Stimulated activated CD8-positive, alpha-beta memory T cell treated with anti-CD3 and anti-CD28 coated beads, Interleukin-15, amount 100 ng/mL, for 24 hours (primary cell): ENCODE measurements at places on chromosomes 1 and 21.

- DNase-seq, result no peak
These were observed 24.9 kb upstream of the CTBS start for GRCh38 chr1:84598846-84599741.

DNA sequence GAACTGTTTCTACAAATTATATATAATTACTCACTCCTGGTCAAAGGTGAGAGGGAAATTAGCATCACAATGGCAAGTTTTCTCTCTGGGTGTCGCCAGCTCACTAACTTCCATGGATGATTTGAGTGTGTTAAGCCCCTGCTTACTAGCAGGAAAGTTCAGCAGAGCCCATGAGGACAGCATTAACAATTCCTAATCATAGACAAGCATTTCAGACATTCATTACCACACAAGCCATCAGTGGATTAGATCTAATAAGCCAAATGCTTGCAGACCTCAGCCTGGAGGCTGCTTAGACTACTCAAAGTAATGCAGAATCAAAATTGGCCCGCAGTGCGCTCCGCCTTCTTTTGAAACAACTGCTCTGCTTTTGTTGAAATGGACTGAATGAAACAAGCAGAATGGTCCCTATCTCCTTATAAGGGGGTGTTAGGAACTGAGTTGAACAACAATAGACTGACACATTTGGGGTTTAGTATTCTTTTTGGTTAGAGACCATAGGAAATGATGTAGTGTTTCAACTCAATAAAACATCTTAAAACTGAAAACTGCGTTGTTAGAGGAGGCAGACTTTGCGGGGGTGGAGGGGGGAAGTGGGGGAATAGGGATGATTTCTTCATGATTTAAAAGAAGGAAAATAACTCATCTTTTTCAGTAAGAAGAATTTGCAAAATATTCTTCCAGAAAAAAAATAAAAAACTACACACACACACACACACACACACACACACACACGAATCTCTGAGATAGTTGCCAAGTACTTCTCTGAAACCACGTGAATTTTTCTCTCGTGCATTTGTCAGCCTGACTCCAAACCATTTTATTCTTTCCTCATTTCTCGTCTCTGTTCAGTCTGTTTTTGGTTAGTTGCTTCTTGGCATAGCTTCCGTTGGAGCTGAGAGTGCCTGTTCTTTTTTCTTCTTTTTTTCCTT is 54.6 kb downstream of the GORAB start:
- no peak for DNase-seq

GRCh38 chr1:17485281-17485680 is 45.8 kb upstream of the RCC2 start:
- no peak for DNase-seq

DNA sequence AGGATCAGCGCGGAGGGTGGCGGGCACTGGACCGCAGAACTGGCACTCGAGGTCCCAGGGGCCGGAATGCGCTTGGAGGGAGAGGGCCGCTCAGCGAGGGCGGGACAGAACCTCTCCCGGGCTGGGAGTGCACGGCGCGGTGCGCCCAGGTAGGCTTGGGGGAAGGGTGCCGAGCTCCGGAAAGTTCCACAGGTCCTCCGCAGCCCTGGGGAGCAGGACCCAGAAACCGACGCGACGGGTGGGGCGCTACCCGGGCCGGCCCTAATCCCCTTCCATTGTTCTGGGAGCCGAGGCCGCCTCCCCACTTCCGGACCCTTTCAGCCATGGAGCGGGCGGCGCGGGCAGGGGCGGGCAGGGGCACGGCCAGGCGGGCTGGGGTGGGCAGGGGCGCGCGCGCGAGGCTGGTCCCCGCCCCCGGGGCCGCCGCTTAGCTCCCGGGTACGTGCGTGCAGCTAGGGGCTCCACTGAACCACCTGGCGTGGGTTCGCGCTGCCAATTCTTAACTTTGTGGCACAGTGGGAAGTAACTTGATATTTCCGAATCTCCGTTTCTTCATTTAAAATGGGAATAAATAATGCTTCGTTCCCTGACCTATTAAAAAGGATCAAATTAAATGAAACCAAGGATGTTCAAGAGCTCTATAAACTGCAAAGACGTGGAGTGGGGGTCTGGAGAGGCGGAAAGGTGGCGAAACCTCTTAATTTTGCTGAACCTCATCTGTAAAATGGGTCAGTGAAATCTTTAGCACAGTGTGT is 20.7 kb downstream of the LGR6 start:
- no peak for DNase-seq

DNA sequence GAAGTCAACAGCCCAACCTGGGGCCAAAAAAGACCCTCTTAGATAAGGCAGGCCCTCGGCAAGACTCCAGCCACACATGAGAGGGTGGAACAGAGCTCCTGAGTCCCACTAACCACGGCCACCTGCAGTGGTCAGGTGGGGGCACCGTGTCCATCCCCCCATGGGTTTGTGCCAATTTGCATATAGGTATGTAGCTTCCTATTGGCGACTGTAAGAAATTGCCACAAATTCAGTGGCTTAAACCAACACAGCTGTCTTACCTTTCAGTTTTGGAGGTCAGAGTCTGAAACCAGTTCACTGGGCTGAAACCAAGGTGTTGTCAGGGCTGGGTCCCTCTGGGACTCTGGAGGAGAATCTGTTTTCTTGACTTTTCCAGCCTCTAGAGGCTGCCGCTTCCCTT is 59.3 kb downstream of the COL18A1 start:
- DNase-seq, result no peak

- DNase-seq, result no peak
These were observed 2.7 kb downstream of the RORC start for GRCh38 chr1:151828921-151829320.

GRCh38 chr1:6962996-6963911 is 178.0 kb downstream of the CAMTA1 start:
- peak; percentile 23 for DNase-seq

DNA sequence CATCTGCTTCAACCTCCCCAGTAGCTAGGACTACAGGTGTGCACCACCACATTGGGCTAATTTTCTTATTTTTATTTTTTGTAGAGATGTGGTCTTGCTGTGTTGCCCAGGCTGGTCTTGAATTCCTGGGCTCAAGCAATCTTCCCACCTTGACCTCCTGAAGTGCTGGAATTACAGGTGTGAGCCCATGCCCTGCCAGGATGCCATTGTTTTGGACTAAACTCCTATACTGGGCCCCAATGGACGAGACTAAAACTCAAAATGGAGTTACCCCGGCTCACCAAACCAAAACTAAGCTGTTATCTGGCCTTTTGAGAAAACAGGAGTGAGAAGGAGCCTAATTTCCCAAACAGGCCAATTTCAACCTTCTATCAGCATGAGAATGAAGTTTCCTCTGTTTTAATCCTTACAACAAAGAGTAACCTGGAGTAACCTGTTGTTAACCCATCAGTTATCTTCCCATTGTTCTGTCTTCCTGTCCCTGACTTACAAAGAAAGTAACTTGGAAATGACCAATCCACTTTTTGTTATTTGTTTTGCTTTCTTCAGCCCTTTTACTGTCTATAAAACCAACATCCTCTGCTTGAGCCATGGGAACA is 29.6 kb downstream of the DMRTA2 start:
- no peak for DNase-seq

GRCh38 chr1:145977016-145977415 is 12.5 kb downstream of the POLR3GL start:
- DNase-seq, result no peak

DNA sequence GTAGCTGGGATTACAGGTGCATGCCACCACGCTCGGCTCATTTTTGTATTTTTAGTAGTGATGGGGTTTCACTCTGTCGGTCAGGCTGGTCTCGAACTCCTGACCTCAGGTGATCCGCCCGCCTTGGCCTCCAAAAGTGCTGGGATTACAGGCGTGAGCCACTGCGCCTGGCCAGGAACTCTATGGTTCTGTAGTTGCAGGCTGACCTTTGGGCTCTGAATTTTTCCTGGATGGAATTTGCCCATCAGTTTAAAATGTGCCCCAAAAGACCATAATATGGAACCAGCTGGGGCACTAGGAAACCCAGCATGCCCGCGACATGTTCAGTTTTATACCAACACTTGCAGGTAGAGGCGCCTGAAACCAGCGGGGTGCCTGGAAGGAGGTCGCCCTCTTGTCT is 1.6 kb upstream of the SCNN1D start:
- DNase-seq, result no peak

DNA sequence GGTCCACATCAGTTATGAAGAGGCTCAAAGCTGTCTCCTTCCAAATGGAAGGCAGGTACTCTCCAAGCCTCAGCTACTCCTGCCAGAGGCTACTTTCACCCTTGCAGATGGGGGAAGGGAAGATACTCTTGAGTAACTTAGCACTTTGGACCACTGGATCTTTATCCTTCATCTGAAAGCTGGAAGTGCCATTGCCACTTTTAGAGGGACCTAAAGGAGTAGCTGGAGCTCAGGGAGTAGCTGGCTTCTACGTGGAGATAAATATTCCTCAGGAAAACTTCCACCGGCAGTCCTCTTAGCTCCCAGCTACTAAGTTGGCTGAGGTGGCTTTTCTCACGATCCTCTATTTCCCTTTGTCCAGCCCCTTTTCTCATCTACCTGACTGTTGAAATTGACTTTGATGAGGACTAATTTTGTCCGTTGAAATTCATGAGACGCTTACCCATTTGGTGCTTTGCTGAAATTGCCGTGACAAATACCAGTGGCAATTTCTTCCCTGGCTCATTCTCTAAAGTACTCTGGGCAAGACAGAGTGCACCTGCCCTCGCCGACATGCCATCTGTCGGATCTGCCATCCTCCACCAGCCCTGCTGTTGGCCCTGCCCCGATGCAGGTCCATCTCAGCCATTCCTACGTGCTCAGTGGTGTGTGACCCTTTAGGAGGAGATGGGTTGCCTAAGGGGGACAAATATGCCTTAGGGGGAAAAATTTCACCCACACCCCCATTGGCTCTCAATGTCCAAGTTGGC is 13.6 kb downstream of the IGSF21 start:
- DNase-seq, result no peak

GRCh38 chr1:230725256-230726012 is 11.5 kb upstream of the AGT start:
- no peak for DNase-seq

DNA sequence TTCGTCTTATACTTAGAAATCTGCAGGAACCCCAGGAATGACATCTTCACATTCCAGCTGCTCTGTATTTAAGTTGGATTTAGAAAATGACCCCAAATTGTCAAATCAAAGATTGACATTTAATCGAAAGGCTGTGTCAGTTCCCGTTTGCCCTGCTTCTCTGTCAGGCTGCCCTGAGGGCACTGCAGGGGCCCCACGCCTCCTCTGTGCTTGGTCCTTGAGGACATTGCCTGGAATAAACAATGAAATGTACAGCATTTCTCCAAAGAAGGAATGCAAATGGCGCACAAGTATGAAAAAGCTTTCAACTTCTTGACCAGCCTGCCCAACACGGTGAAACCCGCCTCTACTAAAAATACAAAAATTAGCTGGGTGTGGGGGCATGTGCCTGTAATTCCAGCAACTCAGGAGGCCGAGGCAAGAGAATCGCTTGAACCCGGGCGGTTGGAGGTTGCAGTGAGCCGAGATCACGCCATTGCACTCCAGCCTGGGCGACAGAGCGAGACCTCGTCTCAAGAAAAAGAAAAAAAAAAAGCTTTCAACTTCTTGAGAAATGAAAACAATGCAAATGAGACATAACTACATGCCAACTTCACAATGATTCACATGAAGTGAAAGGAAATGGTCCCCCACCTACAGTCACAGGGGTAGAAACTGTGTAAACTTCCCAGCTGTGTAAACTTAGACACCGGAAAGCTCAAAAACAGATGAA is 3.0 kb downstream of the TMPRSS3 start:
- no peak for DNase-seq

DNA sequence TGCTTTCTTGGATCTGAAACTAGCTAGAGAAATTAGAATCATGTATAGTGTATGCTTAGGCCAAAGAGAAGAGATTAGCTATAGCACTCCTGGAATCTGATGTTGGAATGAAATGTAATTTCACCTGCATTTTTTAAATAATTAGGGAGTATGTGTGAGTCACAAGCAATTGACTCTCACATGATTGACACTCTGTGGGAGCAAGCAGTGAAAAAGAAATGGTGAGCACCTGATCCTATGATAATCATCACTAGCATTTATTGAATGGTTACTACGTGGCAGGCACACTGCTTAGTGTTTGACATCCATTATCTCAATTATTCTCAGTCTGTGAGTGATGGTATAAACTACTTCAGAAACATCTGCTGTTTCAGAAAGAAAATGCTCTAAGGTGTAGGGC is 176.6 kb downstream of the NRIP1 start:
- no peak for DNase-seq

DNA sequence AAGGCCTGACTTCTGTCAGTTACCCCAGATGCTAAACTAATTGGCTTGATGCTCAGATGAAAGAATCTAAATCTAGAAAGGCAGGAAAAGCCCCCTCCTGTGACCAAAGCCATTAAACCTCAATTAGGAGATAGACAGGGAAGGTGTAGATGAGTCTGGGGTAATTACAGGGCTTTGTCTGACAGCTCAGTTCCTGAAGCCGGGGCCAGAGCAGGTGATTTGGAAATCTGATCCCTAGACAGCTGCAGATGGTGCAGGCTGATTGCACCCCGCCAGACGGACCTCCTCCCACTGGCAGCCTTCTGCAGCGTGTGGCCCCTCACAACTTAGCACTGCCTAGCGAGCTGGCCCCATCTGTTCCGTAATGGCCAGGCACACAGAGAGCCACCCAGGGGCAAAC is 395.1 kb downstream of the HLX start:
- no peak for DNase-seq

- no peak for DNase-seq
These were observed 38.2 kb downstream of the PRKCZ start for GRCh38 chr1:2088458-2088857.

DNA sequence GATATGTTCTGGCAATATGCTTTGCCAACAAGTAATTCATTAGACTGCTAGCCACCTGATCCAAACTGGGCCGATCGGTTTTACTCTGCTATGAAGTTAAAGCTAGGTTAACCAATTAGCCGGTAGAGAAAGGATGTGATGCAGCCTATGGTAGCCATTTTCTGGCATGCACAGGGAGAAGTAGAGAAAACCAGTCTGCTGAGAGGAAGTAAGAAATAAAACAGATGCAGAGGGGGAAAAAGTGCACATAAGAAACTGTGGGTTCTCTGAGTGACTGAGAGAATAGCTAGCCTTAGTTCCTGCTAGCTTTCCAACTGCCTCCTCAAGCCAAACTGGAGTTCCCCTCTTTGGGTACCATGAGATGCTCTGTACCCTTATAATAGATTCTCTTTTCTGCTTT is 52.8 kb downstream of the ARID4B start:
- no peak for DNase-seq

DNA sequence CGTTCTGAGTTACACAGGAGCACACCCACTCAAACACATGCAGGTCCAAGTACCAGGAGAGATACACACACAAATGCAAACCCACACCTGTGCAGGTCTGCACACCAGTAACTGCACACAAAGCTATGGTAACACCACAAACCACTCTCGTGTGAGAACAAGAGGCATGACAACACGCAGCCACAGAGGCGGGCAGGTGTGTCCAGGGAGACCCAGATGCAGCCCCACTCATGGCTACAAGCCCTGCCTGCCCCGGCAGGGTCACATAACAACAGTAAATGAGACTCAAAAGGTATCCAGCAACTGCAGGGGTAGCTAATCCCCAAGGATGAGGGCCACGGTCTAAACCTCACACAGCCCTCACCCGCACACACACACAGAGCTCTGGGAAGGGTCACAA is 48.1 kb downstream of the RAP1GAP start:
- DNase-seq, result no peak
